Anterior cingulate cortex (tissue), 58 donors: ENCODE measurements at places on chromosomes 16 and 17.

GRCh38 chr17:59105852-59106462 is 723 bp downstream of the TRIM37 start:
- DNase-seq: peak; percentile 45

- no peak for DNase-seq
Observed at GRCh38 chr17:47992216-47992615, 21.3 kb downstream of the CDK5RAP3 start.

GRCh38 chr16:15587152-15587825 is 55.7 kb downstream of the MARF1 start:
- no peak for DNase-seq

GRCh38 chr17:51718983-51719382 is 439.5 kb downstream of the CA10 start:
- DNase-seq: no peak

DNA sequence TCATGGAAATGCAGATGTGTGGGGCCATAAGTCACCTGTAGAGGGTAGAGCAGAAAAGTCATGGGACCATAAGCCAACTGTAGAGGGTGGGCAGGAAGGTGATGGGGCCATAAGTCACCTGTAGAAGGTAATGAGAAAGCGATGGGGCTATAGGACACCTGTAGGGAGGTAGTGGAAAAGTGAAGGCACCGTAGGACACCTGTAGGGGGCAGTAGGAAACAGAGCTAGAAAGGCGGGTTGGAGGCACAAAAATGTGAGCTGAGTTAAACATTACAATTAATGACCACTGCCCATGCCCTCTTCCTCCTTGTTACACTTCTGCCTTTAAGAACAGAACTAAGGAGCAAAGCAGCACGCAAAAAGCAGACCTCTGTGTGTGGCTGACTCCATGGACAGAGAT is 150.1 kb downstream of the SHISA6 start:
- DNase-seq: no peak

DNA sequence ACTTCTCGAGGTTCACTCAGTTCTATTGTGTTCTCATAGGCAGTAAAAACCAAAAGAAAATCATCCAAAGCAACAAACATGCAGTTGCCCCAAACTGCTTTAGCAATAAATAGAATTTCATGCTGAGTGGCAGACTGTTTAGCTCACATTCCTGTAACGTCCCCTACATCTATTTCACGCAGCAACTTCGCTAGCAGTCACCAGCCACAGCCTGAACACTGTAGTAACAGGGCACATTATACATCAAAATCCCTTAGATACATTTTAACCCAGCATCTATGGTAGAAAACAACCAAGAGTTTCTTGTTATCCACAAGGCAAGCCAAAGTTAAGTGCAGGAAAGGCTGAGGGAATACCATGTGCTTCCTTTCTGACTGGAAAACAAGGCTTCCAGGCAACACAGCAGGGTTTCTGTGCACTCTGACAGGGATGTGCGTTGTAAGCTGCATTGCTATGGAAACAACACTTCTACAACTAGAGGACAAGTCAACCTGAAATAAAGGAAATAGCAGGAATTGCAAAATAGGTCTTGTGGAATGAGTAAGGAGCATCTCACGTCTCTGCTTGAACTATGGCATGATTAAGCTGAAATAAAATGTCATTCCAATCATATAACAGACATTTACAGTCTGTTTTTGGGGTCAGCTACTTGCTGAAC is 55.4 kb downstream of the CFDP1 start:
- DNase-seq: peak; percentile 19

- DNase-seq: no peak
Observed at GRCh38 chr16:81729451-81729850, 49.6 kb upstream of the PLCG2 start.

- DNase-seq: no peak
Observed at GRCh38 chr16:54291656-54292487, 5.3 kb upstream of the IRX3 start.

DNA sequence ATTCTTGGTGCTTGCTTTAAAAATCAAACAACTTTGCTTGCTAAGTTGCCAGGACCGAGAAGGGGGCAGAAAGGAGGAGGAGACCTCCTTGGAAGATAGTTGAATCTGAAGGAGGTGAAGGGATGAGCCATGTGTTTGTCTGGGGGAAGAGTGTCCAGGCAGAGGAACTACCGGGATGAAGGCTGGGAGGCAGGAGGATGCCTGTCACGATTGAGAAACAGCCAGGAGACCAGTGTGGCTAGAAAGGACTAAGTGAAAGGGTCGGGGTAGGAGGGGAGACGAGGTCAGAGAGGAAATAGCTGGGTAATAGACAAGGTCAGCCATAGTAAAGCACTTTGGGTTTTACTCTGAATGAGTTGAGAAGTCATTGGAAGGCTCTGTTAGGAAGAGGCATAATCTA is 38.9 kb upstream of the CSNK2A2 start:
- DNase-seq: no peak

GRCh38 chr17:34172390-34172918 is 82.6 kb upstream of the CCL2 start:
- DNase-seq: no peak

- no peak for DNase-seq
Observed at GRCh38 chr17:49730078-49730784, 22.5 kb upstream of the SLC35B1 start.

- DNase-seq: no peak
Observed at GRCh38 chr16:73025151-73025855, 22.6 kb downstream of the ZFHX3 start.

GRCh38 chr16:88973007-88973410 is 4.0 kb downstream of the CBFA2T3 start:
- no peak for DNase-seq

DNA sequence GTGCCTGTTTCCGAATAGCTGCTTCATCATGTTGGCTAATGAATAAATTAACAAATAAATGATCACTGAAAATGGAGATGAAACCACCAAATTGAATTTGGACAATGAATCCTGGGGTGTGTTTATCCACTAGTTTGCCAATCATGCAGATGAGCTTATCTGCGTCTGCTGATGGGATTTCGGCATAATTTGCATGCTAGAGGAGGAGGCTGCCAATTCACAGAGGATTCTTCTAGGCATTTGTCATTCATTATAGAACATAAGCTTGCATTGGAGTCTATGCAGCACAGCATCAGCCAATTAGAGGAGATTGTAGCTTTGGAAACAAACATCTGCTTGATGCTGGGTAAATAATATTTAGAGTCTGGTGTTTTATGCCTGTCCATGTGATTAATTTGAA is 123.1 kb downstream of the NPIPB5 start:
- no peak for DNase-seq

- peak; percentile 33 for DNase-seq
Observed at GRCh38 chr16:67653128-67653788, 6.8 kb downstream of the ACD start.

- no peak for DNase-seq
Observed at GRCh38 chr17:57490111-57490845, 234.0 kb downstream of the MSI2 start.

- peak; percentile 42 for DNase-seq
Observed at GRCh38 chr17:57920916-57921703, 34.1 kb downstream of the CUEDC1 start.

DNA sequence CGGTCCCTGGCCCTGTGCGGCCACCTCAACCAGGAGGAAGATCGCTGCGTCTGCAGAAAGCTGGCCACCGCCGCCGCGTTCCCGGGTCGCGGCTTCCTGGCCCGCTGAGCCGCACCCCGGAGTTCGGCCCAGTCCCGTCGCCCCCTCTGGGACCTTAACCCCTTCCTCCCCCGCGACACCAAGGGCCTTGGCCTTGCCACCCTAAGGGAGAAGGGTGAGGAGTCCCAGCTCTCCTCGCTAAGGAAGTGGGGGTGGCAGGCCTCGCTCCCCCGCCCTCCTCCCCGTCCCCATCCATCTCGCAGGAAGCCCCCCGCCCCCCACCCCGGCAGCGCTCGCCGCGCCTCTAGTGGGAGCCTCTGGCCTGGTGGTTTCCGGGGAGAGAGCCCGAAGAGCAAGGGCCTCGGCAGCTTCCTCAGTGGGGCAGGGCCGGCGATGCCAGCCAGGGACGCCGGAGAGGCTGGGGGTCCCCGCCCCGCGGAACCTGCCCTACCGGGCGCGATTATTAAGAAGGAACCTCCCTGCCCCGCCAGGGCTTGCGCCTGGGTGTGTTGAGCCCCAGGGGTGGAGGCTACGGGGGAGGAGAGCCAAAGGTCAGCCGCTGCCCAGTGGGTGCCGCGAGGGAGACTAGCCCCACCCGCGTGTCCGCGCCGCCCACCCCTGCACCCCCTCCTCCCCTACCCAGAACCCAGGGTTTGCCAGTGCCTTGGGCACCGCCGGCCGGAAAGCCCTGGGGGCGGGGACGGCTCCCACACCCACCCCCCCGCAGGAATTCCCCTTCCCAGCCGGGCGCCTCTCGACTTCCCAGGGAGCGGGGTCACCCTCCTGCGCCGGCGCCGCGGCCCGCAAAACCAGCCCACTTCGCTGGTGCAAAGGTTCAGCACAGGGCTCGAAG is 6.8 kb downstream of the CBX4 start:
- no peak for DNase-seq

DNA sequence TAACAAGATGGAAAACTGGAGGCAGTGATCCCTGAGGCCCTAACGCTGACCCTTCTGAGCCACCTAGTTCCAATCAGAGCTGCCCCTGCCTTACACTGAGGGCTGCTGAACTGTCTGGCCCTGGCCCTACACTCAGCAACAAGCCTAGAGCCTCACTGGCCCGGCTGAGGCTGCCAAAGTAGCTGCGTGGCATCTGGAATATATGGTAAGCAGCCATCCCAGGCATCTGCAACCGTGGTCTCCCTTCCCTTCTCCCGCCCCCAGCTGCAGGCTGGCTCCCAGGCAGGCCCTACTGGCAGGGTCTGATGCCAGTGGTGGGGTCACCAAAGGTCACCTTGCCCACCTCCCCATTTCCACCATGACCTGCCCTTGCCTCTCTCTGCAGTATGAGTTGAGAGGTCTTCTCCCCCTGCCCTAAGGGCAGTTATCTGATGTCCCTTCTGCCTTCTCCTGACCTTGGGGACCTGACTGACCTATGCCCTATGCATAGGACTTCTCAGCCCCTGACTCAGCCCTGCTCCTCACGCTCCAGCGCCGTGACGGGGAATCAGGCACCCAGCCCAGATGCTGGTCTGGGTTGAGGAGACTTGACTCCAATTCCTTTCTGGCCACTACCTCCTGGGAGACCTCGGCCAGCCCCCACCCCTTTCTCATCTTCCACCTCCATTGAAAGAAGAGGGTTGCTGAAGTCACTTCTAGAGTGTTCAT is 45.3 kb downstream of the CPNE2 start:
- no peak for DNase-seq

GRCh38 chr17:34299956-34300577 is 14.5 kb downstream of the CCL11 start:
- no peak for DNase-seq

DNA sequence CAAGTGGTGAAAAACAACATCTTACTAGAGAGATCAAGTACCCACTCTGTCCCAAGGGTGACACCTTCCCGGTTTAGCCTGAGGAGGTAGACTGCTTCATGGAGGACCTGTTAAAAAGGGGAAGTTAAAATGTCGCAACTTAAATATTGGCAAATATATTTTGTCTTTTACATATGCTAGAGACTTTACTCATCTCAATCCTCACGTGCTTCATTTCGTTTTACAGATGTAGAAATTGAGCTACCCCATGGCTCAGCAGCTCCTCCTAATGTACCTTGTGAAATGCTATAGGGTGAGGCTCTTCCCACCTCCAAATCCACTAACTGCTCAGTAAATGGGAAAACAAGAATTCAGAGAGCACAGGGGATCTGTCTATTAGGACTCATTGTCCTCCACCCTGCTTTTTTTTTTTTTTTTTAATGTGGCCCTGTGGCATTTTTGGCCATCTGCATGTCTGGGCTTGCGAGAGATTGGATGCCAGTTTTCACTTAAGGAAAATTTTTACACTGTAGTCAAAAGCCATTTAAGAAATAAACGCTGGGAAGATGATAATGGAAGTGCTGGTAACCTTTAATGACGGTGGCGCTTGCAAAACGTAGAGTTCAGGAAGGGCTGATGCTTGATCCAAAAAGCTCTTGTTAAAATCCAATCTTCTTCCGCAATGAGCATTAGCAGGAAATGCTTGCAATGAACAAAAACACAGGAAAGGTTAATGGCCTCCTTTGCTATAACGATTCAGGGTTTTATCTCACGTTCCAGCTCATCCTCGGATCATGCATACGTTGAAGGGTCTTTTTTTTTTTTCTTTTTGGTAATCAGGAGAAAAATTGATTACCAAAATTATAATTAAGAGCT is 39.8 kb downstream of the HSBP1 start:
- DNase-seq: no peak

DNA sequence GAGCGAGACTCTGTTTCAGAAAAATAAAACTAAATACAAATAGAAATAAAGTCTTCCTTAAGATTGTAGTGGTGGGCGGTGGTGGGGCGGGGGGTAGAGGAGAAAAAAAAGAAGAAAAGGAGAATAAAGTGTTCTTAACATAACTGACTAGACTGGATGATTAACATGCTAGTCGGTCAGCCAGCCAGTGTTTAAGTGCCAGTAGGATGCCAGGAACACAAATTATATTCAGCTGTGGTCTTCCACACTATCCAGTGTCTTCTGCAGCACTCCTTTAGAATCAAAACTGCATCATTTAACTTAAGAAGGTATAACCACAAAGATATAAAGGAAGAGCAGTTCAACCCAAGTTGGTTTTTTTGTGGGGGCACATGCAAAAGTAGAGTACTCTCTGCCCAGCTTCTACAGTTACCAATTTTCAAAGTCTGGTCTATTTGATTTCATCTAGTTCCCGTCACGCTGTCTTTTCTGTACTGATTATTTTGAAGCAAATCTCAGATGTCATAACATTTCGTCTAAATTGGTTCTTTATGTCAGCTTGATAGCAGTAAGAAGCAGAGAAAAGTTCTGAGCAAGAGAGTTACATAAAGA is 15.8 kb downstream of the HEATR3 start:
- no peak for DNase-seq

- DNase-seq: no peak
Observed at GRCh38 chr17:19686400-19687090, 29.8 kb downstream of the SLC47A2 start.

DNA sequence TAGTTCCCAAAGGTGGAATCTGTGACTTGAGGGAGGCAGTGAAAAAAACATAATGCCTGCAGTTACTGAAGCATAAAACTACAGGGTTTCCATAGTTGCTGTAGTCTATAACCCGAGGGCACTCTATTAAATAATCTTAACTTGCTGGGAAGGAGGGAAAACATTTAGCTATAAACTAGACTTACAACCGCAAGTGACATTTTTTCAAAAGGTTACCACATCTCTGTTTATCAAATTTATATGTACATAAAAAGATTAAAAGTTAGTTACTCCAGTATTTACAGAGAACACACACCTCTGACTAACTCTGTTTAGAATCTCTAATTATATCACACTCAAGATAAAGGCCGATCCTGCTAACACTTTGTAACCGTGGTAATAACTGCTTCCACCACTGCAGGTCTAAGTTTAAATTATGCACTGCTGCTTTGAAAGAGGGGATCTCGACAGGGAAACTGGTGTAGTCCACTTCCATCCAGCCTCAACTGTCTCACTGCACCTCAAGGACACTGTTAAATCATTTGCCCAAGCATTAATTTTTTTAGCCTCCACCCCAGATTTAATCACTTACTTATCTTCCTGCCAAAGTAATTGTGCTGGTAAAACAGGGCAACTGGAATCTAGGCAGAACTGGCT is 14.6 kb downstream of the KCNJ16 start:
- no peak for DNase-seq

- no peak for DNase-seq
Observed at GRCh38 chr16:287298-287811, 4.4 kb downstream of the PDIA2 start.

- no peak for DNase-seq
Observed at GRCh38 chr17:61040666-61041065, 359.0 kb upstream of the TBX2 start.
